ENCODE measurements at places on chromosomes 2 and 18.
A peak's percentile ranks its signal among the peaks of the same experiment; 100 is the strongest.

- DNase-seq: no peak
These were observed 9.0 kb upstream of the BMP10 start for GRCh38 chr2:68880213-68880612.

DNA sequence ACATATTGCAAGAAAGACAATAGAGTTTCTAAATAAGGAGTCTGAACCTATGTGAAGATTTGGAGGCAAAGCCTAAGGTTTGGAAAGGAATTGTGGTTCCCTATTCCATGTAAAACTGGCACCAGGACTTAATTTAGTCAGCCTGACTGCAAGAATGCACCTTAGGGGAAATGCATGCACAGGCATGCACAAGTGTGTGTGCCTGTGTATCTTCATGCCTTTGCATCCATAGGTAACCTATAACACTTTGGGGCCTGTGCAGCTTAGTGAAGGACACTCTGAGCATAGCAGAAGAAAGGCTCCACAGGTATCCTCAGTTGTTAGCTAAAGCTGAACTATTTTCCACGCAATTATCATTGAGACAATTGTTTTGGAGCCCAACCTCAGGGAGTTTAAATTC lies 73.4 kb downstream of the RPRM start:
- DNase-seq: no peak

DNA sequence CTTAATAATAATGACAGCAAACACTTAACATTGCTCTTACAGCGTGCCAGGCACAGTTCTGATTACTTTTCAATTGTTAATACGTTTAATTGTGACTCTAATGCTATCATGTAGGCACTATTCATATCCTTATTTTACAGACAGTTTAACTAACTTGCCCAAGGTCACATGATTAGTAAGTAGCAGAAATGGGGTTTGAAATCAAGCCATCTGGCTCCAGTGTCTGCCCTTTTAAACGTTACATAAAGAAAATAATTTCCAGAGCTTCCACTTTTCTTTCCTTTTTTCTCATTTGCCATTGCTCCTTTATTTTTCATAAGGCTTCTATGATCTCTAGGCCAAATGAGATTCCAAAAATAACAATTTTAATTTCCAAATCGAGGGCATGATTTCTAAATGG lies 50.6 kb upstream of the IKZF2 start:
- DNase-seq: no peak

DNA sequence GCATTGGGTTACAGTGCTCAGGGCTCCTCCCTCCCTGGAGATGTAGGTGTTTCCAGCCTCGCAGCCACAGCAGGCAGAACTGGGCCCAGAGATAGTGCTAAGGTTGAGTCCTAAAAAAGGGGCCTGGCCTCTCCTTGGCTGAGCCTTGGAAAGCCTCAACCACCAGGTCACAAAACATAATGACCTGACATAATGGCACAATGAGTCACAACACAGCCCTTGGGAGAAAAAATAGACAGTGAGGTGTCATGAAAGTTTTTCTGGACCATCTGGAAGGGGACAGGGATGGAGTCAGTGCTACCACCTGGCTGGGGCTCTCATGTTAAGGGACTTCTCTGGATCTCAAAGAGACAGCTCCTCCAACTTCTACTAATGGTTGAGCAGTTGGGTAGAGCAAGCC lies 92.4 kb upstream of the LCLAT1 start:
- no peak for DNase-seq

- no peak for DNase-seq
These were observed 1.0 kb downstream of the FAM136A start for GRCh38 chr2:70300771-70301343.

- DNase-seq: no peak
These were observed 26.7 kb downstream of the UPP2 start for GRCh38 chr2:158128168-158128973.

GRCh38 chr2:39640107-39640506 lies 25.6 kb upstream of the TMEM178A start:
- no peak for DNase-seq

GRCh38 chr2:198309673-198310280 lies 505.4 kb downstream of the PLCL1 start:
- DNase-seq: peak; percentile 12

- DNase-seq: no peak
These were observed 330.0 kb upstream of the SLC14A2 start for GRCh38 chr18:45285251-45285650.

DNA sequence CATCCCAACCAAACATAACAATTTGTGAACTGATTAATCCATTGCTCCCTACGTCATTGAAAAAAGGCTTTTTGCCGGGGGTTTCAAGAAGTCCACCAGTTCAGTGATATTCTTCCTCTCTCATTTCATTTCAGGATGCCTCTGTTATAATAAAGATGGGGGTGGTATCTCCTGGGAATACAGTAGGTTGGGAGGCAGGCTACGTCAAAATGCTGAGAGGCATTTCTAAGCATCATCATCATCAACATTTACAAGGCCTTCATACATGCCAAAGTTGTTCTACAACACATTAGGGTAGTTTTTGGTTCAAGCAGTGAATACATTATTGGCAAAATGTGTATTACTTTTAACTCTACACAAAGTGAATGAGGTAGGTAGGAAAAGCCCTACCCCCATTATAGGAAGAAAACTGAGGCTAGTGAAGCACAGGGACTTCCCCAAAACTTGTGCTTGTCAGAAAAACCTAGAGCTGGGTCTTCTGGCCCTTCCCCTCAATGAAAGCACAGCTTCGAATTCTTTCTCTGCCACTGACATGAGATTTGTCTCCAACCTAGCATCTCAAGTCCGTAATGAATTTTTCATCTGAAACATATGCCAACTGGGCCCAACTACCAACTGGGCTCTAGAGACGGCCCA lies 11.3 kb downstream of the OSR1 start:
- DNase-seq: no peak

DNA sequence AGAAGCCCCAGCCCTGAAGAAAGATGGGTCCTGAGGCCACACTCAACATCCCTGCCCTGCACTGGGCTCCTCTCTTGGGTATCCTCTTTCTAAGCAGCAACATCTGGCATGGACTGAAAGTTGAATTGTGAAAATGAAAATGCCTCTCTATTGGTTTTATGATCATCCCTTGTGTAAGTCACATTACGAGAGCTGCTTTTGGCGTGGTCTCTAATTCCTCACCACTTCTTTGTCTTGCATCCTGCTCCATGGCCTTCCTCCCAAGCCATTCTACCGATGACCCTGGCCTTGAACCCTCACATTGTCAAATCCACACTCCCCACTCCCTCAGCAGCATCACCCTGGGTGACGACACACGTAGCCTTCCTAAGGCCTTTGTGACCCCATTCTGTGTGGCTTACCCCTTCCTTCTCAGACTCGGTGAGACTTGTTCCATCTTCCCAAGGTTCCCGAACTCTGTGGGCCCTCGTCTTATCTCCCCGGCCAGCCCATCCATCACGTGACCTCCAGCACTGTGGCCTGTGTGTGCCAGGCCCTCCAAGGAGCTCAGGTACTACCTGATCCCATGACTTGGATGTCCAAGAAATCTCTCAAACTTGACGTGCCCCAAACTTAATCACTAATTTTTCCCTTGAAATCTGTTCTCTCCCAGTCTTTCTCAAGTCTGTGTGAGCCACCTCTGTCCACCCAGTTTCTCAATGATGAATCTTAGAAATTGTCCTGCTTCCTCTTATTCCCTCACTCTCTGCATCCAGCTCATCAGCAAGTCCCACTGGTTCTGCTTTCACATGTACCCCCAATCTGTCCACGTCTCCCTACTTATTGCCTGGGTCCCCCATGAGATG lies 194.7 kb upstream of the HS6ST1 start:
- DNase-seq: no peak

DNA sequence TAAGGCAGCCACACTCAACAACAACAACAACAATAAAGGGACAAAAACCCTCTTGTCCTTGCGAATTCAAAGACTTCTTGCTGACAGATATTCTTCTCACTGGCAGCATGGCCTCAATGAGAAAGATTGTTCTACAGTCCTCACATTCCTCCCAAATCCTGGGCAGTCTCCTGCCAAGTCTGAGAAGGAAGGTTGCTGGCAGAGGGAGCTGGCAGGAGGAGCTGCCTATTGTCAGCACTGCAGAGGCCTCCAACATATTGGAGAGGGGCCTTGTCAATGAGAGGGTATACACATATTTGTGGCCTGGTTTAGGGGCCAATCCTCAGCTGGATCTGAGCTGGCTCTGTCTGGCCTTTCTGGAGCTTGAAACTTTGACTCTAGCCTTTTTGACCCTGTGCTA lies 63.5 kb downstream of the LAMA3 start:
- no peak for DNase-seq

DNA sequence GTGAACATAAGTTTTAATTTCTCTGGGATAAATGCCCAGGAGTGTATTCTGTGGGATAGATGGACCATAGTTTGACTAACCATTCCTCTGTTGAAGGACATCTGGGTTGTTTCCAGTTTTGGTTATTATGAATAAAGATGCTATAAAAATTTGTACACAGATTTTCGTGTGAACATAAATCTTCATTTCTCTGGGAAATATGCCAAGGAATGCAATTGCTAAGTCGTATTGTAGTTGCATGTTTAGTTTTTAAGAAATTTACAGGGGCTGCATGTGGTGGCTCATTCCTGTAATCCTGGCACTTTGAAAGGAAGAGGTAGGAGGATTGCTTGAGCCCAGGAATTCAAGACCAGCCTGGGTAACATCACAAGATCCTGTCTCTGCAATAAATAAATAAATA lies 6.9 kb upstream of the SLC11A1 start:
- DNase-seq: no peak

GRCh38 chr2:200787351-200788120 lies 24.2 kb upstream of the BZW1 start:
- DNase-seq: no peak

DNA sequence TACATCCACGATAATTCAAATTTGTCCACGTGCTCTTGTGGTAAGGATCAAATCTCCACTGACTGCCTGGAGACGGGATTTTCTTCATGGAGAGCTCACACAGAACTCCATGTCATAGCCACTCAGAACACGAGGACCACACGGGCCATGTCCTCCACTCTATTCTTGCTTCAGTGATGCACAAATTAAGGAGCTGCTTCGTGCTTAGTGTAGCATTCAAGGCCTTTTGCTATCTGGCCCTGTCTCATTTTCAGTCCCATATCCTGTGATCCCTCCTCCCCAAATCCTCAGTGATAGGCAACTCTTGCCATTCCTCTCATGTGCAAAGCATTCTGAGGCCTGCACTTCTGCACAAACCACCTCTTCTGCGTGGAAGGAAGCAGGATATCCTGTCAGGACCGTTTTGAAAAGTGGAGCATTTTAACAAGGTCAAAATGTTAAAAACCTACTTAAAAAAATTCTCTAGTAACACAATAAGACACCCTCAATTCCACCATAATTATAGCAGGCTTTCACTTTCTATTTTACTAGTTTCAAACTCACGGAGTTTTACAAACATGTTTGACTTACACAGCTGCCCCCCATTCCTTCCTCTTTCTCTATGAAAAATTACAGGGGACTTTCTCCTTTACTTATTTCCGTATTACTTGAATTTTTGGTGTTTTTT lies 35.2 kb downstream of the ST3GAL5 start:
- no peak for DNase-seq

DNA sequence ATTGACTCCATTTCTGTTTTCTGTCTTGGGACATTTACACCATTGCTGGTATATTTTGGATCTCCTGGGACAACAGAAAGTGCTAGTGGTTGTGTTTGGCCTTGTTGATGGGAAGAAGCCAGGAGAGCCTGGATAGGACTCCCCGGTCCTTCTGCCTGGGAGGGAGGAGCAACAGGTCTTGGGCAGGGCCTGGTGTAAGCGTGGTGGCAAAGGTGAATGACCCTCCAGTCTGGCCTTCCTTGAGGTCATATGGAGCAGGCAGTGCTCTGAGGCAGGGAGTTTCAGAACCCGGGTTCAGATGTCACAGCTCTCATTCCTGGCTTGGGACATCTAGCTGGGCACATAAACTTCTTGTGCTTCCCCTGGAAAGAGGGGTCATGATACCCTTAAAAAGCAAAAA lies 56.0 kb upstream of the RBM44 start:
- no peak for DNase-seq

Data from DMS153 (cell line).